ENCODE measurements at places on chromosomes 6 and 20. TPM values are rescaled to one million over a fixed set of nuclear protein-coding genes. Genes with fewer than 3 reads are reported as not detected.

GRCh38 chr20:8094850-8095249 lies 37.2 kb upstream of the PLCB1 start:
- H3K4me3 ChIP-seq: no peak overlapping the region
- no peaks in the 10 kb centered on the region for H3K27me3 ChIP-seq
- no peak for DNase-seq

- peaks cover 33% of the 10 kb centered on the region for H3K4me1 ChIP-seq
- DNase-seq: no peak
- H3K4me3 ChIP-seq: peak overlapping the region; percentile 71
- no peaks in the 10 kb centered on the region for H3K27me3 ChIP-seq
- H3K27ac ChIP-seq: peak overlapping the region; percentile 70
- H3K36me3 ChIP-seq: peaks cover 18% of the 10 kb centered on the region
These were observed 123.3 kb upstream of the SLC2A12 start for GRCh38 chr6:134175532-134176263.

GRCh38 chr6:31956796-31957195 lies 2.0 kb downstream of the NELFE start:
- no peaks in the 10 kb centered on the region for H3K27me3 ChIP-seq
- peaks cover 16% of the 10 kb centered on the region for H3K4me1 ChIP-seq
- H3K36me3 ChIP-seq: peaks cover 56% of the 10 kb centered on the region
- no peak overlapping the region for H3K4me3 ChIP-seq

DNA sequence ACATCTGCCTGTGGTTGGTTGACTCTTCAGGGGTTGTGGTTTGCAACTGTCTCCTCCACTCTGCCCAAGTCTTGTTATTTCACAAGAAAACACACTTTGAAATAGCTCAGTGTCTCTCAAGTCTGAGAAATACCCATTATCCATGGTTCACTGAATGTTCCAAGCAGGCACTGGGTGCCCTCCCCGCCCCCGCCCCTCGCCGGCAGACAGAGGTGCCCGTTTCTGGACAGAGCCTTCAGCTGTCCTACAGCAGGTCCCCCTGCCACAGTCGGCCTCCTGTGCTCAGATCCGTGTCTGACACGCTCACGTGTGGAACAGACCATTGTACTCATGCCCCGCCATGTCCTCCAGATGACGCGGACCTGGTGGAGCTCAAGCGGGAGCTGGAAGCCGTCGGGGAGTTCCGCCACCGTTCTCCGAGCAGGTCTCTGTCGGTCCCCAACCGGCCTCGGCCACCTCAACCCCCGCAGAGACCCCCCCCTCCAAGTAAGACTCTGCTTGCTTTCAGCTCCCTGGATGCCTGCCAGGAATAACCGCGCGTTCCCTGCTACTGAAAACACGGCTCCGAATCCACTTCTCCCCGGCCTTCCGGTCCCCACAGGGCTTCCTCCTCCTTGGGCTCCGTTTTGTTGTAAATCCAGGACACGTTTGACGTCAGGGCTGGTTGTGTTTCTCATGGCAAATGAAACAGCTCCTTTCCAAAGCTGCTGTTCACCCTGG lies 81.4 kb downstream of the SERAC1 start:
- no peaks in the 10 kb centered on the region for H3K36me3 ChIP-seq
- no peak overlapping the region for H3K27ac ChIP-seq
- H3K4me1 ChIP-seq: no peaks in the 10 kb centered on the region

- H3K4me1 ChIP-seq: no peaks in the 10 kb centered on the region
- no peaks in the 10 kb centered on the region for H3K27me3 ChIP-seq
- DNase-seq: no peak
- no peak overlapping the region for H3K27ac ChIP-seq
These were observed 77.1 kb upstream of the MAN1A1 start for GRCh38 chr6:119426619-119427018.

DNA sequence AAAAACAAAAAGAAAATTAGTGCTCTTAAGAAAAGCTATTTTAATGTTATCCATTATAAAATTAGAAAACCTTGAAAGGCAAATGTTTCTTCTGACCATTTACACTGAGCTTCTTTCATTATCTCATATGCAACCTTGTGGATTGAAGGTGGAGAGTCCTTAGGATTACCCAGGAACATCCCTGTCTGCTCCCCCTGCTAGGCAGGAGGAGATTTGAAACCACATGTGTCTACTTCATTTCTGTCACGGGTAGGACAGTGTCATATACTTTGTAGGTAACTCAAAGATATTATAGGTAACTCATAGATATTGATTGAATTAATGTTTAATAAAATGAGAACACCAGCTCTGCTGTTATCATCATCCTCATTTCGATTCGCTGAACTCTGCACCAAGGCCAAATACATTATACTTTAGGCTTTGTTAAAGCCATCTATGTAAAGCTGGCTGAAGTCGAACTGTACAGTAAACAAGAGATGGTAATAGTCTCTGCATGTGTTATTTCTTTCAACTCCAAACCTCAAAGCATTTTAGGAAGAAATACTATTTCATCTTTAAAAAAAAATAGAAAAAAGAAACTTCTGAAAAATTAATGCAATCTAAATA lies 49.5 kb downstream of the HDAC2 start:
- no peaks in the 10 kb centered on the region for H3K27me3 ChIP-seq
- DNase-seq: no peak
- H3K4me3 ChIP-seq: no peak overlapping the region

Gene CD24
- total RNA-seq: 113 TPM

Gene CFB
- not detected for total RNA-seq

Gene ADAM33
- total RNA-seq: not detected

Gene RNF144B
- 17.0 TPM for total RNA-seq

All from B cell (primary cell).